Natural killer cell (primary cell): ENCODE measurements at places on chromosomes 1 and 21. TPM values are rescaled to one million over a fixed set of nuclear protein-coding genes. Genes with fewer than 3 reads are reported as not detected.

DNA sequence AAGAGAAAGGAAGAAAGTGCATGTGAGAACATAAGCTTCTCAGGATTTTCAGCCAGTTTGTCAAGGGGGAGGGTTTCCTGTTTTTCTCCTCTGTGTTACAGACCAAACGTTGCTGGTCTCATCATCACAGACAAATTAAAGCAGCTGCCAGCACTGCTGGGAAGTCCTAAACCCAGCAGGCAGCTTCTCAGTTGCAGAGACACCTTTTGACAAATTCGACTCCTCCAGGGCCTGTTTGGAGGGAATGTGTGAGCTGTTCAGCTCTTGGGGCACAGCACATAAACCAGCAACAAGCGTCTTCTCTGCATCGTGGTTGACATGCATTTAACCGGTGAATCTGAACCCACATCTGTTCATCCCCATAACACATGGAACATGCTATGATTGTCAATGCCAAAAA, 454.6 kb upstream of the RUNX1 start:
- peak; percentile 59 for DNase-seq

GRCh38 chr1:115430441-115431158, 92.6 kb upstream of the NGF start:
- DNase-seq: no peak

The SHISAL2A gene
- 31.4 TPM for total RNA-seq

GRCh38 chr1:180631194-180631765, 542 bp upstream of the XPR1 start:
- DNase-seq: no peak

GRCh38 chr1:70034403-70034802, 171.0 kb downstream of the LRRC40 start:
- no peak for DNase-seq

The DNAJC28 gene
- total RNA-seq: 0.41 TPM

The OXCT2 gene
- total RNA-seq: 1.9 TPM

DNA sequence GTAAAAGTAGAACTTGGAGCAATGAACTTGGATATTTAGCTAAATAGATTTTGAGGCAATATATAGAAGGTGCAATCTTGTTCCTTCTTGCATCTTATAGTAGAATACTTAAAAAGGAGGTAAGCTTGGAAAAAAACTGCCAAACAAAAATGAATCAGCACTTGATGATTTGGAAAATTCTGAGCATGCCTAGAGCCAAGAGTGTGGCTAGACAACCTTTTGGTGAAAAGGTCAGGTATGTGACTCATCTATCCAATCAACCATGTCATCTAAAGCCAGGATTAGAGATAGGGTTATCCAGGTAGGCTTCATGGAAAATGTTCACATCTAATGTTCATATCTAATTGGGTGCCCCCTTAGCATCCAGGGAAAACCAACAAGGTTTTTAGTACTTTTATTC, 515.0 kb downstream of the COL11A1 start:
- DNase-seq: no peak

The BEND5 gene
- 1.2 TPM for total RNA-seq

DNA sequence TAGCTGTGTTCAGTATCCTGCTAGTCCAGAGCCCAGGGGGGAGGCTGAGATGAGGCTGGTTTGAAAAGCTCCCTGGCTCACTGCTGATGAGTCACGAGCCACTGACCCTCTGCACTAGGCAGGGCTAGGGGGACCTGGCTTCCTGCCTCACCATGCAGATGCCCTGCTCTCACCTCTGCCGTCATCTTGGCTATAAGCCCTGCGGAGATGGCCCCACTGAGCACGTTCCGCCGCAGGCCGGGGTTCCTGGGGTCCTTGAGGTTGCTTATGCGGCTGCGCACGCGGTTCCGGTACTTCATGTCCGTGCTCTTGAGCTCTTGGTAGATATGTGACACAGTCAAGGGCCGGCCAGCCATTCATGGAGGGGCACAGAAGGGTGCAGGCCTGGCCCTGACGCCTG, 24.1 kb upstream of the ZNF436 start:
- no peak for DNase-seq

DNA sequence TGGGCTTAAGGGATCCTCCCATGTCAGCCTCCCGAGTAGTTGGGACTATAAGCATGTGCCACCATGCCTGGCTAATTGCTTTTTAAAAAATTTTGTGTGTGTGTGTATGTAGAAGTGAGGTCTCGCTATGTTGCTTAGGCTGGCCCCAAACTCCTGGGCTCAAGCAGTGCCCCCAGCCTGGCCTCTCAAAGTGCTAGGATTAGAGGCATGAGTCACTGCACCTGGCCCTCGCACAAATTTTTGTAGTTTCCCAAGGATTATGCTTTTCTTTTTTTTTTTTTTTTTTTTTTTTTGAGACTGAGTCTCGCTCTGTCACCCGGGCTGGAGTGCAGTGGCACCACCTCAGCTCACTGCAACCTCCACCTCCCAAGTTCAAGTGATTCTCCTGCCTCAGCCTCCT, 144.4 kb upstream of the HNRNPU start:
- no peak for DNase-seq

DNA sequence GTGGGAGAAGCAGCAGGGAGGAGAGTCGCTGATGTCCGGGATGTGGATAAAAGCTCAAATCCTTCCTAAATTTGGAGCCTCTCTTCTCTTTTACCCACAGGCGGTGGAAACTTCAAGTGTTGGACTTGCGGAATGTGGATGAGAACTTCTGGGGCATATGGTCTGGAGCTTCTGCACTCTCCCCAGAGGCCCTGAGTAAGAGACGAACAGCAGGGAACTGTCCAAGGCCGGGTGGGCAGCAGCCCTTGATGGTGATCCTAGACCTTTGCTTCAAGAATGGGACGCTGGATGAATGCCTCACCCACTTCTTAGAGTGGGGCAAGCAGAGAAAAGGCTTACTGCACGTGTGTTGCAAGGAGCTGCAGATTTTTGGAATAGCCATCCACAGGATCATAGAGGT, 1.9 kb downstream of the PRAMEF12 start:
- DNase-seq: no peak

DNA sequence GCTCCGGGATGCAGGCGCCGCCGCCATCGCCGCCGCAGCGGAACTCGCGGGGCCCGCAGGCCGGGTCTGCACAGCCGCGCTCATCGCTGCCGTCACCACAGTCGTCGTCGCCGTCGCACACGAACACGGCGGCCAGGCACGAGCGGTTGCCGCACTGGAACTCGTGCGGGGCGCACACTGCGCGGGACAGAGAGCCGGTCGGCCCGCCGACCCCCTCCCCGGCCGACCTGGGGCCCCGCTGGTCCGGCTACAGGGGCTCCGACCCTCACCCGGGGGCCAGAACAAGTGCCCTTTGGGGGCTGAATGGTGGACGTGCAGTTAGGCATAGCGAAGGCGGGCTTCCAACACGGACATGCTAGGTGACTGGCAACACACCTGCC, 38.6 kb upstream of the MAGOH start:
- DNase-seq: no peak

DNA sequence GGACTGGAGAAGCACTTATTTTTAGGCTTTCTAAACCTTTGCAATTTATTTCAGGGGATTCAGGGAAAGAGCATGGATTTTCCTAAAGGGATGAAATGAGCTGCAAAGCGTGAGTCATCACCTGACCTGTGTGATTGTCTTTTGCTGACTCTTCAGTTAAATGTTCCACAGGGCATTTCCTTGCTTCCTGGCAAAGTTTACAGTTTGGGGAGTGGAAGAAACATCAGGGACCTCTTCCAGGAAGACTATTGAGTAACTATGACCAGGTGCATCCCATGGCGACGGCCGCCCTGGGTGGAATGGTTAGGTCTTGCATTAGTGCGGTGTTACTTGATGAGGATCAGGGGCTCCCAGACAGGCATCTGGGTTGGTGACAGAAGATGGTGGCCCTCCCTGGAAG, 79.5 kb upstream of the SIPA1L2 start:
- DNase-seq: no peak

DNA sequence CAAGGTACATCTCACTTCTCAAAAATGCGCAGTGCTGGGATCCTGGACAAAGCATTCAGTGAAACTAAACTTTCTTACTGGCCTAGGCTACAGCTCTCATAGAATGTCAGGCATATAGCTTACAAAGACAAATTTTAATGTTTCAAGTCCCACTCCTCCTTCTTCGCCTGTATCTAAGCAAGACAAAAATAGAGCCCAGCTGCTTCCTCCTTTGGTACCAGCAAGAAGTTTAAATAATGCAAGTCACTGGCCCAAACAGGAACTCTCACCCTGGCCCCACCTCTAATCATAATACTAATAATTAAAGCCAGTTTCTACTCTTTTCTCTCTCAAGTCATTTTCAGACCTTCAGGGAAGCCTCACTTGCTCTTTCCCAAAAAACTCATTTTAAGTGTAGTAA, 1267.9 kb downstream of the MRPL39 start:
- DNase-seq: no peak

DNA sequence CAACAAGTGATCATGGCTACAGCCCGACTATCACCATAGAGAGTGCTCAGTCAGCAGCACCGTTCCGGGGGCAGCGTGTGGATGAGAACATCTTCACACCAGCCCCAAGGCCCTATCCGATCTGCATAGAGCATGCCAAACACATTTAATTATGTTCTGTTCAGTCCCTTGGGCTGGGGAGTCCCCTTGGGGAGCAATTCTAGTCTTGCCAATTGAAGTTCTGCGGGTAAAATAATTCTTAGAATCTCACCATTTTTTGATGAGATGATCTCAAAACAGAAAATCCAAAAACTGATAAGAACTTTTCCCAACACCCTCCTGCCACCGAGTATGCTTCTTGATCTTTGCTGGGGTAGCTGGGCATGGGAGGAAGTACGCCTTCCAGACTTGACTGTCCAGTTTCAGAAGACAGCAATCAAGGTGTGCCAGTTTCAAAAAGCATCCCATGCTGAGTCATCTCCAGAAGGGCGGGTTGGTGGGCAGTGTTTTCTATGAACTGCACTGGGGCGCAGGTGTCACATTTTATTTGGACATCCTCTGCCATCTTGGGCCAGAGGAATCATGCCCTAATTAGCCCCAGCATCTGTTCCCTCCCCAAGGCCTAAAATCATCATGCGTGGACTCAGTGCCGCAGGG, 20.8 kb upstream of the PTPRF start:
- DNase-seq: no peak

- DNase-seq: no peak
Measured at GRCh38 chr1:201212461-201213055, 21.9 kb downstream of the IGFN1 start.

DNA sequence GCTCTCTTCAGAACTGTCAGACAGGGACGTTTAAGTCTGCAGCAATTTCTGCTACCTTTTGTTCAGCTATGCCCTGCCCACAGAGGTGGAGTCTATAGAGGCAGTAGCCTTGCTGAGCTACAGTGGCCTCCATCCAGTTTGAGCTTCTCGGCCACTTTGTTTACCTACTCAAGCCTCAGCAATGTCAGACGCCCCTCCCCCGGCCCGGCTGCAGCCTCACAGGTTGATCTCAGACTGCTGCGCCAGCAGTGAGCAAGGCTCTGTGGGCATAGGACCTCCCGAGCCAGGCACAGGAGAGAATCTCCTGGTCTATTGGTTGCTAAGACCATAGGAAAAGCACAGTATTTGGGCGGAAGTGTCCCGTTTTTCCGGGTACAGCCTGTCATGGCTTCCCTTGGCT, 89.9 kb upstream of the PDC start:
- no peak for DNase-seq

DNA sequence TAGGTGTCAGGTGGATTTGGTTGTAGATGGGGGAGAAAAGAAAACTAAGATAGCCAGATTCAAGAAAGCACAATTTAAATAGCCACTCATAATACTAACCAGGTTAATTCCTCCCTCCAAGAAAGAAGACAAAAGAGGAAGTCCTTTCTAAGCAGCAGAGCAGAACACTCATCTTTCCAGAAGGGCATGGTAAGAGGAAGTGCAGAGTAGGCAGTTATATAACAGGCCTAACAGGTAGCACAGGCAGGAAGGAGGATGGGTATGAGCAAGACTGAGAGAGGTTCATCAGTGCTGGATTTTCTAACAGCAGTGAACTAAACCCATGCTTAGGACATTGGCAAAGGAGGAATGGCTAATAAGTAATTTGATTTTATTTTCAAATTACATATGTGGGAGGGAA, 517.5 kb downstream of the PLPP3 start:
- DNase-seq: no peak

- no peak for DNase-seq
Measured at GRCh38 chr1:47533793-47534328, 96.0 kb downstream of the FOXD2 start.

DNA sequence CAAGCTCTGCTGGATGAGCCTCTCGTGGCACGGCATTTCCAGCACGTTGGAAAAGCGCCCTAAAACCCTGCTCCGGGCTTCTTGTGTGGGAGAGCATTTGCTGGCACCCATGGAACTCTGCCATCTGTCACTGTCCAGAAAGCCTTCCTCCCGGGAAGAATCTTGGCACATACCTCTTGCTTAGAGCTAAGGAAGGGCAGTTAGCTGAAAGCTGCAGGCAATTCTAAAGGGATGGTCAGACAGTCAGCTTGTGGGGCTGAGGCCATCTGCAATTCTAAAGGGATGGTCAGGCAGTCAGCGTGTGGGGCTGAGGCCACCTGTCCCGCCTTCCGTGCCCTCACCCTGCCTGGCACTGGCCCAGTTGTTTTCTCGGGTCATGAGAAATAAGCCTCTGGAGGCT, 139.0 kb upstream of the TMEM51 start:
- DNase-seq: no peak

DNA sequence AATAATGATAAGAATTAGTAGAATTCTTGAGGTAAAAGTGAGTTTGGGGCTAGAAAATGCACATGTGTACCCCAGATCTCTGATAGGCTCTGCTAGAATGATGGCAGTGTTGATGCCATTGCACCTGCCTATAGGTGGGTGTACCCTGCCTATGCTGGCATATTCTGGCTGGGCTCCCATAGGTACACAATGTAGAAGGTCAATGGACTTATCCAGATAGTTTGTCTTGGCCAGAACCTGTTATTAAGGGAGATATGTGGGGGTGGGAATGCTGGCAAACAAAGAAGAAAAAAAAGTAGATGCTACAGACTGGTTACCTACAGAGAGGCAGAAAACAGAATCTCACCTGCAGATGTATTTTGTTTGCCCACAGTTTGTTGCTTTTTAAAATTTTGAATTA, 14.1 kb upstream of the KLHDC8A start:
- no peak for DNase-seq

GRCh38 chr21:45374826-45375455, 30.0 kb upstream of the COL18A1 start:
- DNase-seq: no peak

GRCh38 chr1:181124291-181124751, 35.8 kb downstream of the IER5 start:
- DNase-seq: no peak

DNA sequence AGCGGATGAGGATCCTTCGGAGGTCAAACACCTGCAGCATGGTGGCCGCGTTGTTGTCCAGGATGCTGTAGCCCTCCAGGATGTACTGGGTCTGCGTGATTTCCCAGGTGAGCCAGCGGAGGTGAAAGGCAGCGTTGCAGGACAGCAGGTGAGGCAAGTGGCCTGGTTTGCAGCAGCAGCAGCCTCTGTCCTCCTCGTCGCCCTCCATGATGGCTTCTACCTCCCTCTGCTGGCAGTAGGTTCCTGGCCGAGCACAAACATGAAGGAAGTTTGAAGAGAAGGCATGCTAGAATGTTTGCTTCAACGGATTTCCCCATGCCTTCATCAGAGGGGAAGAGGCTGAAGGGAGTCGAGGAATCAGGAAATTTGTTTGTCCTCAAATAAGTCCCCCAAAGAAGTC, 74.7 kb downstream of the NTPCR start:
- no peak for DNase-seq
